ENCODE measurements at places on chromosomes 6 and 20. TPM values are rescaled to one million over a fixed set of nuclear protein-coding genes. Genes with fewer than 3 reads are reported as not detected.
A peak's percentile ranks its signal among the peaks of the same experiment; 100 is the strongest.

- peak; percentile 48 for DNase-seq
These were observed 34.5 kb downstream of the TPBG start for GRCh38 chr6:82397962-82398692.

- peak; percentile 8 for DNase-seq
These were observed 26.9 kb downstream of the CLVS2 start for GRCh38 chr6:123022975-123023374.

- no peak for DNase-seq
These were observed 390.2 kb downstream of the TENT5A start for GRCh38 chr6:81362246-81362645.

- peak; percentile 93 for DNase-seq
These were observed 13.8 kb upstream of the TLDC2 start for GRCh38 chr20:36861875-36862801.

Gene PHACTR3
- total RNA-seq, result not detected
